ENCODE measurements at places on chromosomes 2 and 18.

DNA sequence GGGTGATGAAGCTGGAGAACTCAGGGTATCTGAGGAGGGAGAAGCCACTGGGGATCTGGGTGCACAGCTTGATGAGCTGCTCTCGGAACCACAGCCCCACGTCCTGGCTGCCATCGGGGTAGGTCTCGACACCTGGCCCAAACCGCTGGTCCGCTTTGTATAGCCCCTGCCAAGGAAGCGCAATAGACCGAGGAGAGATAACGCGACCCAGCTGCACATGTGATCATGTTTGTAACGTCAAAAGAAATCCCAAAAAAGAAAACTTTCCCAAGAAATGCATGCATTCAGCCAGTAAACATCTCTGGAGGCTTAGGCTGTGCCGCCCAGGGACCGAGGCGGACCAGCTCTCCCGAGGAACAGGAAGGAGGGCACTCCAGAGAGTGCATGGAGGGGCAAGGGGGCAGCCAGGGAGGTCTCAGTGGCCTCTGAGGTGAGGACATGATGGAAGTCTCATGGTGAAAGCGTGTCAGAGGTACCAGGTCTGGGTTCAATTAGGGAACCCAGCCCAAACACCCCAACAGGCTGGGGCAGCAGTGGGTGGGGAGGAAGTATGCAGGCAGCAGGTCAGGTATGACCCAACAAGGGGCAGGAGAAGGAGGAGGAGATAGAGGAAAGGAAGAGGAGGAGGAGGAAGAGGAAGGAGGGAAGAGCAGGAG, 28.3 kb downstream of the ANKMY1 start:
- no peak for DNase-seq

DNA sequence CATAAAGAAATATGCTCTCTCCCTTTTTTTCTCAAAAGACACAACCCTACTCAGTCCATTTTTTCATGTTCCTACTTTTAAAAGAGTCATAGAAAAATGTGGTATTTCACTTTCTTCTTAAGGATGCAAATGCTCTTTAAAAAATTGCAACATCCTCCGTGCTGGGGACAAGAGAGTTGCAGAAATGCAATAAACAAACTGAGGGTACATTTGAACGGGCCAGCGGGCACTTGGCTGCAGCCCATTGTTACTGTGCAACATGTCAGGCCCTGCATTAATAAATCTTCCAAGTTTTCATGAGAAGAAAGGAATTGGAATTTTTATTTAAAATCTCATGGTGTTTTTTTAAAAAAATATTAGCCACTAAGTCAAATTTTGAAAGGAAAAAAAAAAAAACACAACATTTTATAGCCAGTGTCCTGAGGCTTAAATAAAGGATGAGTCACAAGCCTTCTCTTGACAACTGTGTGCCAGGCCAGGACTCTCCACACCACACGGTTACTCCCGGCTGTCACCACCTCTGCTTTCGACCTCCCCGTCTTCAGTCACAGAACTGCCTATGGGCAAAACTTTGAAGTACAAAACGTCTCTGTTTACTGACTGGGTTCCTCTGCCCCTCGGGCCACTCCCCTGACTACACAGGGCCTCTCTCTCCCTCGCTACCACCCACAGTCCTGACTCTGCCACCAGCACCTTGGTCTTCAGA, 57.5 kb upstream of the MFF start:
- no peak for DNase-seq

DNA sequence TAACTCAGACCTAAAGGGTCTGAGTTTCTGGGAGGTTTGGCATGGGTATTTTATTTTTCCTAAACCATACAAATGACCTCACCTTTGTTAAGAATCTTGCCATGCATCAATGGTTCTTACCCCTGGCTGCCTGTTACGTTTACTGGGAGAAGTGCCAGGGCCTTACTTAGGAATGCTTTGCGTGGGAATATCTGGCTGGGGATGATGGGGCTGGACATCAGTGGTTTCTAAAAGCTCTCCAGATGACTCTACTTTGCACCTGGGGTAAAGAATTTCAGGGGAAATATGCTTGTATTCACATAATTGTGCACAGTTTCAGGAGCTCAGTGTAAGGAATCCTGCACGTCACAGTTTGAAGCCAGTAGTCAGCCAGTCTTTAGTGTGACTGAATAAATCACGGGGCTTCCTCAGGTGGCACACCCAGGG, 18.2 kb upstream of the DAW1 start:
- no peak for DNase-seq

DNA sequence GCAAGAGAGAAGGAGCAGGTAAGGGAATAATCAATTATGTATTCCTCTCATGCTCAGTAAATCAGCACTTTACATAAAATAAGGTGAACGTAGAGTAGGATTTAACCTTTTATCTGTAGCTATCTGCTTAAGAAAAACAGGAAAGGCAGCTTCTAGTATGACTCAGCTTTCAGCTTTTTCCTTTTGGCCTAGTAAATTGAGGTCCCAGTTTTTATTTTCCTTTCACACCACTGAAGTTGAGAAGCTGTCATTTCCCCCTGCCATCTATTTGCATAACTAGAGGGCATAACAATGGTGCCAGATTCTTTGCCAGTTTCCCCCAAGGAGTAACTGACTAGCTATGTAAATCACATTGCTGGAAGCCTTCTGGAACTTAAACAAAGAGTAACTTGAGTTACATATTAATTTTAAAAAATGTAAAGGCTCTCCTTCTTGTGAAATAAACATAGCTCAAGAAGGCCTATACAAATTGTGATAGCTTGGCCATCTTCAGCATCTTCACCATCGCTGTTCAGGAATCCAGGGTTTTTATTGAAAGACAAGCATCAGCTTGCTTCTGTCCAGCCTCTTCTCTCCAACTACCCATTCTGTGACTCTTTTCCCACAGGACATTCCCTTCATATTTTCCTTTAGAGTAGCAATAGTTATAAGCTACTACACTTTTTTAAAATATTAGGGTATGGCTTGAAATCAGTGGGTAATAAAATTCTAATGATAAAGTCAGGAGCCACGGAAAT, 97.0 kb downstream of the KYNU start:
- DNase-seq, result no peak

- DNase-seq, result no peak
These were observed 257.7 kb downstream of the ANAPC1 start for GRCh38 chr2:111626037-111626864.

DNA sequence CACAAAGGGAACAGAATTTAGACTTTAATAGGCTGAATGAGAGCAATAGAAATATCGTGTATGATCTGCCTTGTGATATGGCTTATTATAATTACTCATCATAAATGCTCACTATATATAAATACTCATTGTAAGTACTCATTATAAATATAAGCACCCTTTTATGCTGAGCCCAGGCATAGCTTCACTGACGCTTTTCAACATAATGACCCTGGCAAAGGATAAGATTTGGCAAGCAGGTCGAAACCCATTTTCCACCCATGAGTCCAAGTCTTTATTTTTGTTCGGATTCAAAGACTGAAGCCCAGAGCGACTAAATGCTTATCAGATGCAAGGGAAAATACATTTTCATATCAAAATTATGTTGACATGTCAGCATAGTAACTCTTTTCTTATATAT, 500.4 kb downstream of the SLC4A3 start:
- no peak for DNase-seq
